HTR-8/SVneo (cell line): ENCODE measurements at places on chromosomes 2 and 18.

DNA sequence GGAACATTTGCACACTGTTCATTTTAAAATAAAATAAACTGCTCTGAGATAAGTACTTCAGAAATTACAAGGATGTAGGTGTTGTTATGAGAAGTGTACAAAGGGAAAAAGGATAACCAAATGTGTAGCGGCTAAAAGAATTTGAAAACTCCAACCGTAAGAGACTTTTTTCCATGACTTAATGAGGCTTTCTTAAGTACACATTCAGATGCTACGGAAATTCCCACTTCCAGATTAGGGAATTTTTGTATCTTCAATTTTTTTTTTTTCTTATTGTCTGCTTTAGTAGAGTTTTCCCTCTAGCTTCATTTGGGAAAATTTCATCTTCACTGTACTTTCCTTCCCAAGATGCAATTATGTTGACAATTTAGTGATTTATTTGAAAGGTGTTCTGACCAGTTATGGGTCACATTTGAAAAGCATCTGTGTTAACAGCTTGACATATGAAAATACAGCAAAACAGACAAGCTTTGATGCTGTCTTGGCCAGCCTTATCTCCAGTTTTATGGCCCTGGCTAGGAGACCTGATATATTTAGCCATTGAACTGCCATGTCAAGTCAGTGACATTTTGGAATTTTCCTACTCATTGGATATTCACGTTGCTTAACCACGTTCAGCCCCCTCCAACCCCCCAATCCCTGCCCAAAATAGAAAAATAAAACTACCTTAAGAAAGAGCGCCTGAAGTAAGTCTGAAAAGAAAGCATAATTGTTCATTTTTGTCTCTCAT is 105.6 kb downstream of the FEZ2 start:
- no peak for DNase-seq

- no peak for DNase-seq
Measured at GRCh38 chr2:4604767-4605166, 901.4 kb downstream of the DCDC2C start.

DNA sequence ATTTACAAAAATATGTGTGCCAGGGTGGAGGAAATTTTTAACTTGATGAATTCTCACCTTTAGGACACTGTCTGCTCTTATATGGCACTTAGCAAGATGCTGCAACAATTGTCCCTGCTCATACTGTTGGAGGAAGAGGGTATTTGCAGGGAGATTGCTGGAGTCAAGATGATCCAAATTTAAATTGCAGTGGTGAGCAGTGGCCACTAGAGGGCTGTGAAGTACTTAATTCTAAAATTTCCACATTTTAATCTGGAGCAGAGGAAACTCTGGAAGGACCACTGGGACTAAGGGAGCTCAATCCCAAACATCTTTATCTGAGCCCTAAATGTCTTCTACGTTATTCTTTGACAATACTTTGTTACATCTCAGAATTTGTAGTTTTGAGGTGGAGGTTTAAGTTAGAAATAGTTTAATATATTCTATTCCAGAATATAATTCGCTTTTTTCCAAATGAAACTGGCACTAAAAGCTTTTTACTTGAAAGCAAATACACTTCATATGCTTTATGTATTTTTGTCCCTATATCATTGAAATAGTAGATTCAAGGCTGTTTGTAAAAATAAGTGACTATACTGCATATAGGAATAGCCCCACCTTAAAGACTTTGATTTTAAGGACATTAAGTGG is 33.0 kb upstream of the PTH2R start:
- DNase-seq: peak; percentile 48

DNA sequence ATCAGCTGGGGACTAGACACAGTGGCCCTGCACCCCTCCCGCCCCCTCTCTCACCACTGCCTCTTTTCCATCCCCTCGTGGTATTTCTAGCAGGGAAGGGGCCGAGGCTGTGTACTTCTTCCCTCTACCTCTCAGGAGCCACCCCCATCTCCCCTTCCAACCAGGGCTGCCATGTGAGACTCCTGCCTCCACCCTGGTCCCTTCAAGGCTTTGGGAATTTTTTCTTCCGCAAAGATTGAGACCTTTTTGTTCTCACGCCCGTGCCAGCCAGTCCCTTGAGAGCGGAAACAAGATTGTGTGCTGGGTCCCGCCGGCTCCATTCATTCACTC is 39.1 kb downstream of the LPIN1 start:
- DNase-seq: no peak

- no peak for DNase-seq
Measured at GRCh38 chr18:54147439-54147838, 77.0 kb downstream of the MBD2 start.

- DNase-seq: no peak
Measured at GRCh38 chr2:104781151-104781550, 72.8 kb upstream of the POU3F3 start.

DNA sequence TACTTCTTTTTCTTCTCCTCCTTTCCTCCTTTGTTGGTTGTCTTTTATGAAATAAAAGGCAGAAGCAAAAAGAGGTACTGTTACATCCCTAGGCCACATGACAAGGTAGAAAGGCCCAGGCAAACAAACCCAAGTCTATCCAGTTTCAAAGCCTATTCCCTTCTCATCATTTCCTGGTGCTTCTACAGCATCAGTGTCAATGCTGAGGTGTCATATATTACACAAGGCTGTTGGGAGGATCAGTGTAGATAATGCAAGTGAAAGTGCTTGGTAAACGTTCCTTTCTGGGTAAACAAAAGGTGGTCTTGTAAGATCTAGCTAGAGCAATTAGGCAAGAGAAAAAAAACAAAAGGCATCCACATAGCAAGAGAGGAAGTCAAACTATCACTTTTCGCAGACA is 64.9 kb downstream of the EVA1A start:
- no peak for DNase-seq

GRCh38 chr2:100391735-100392515 is 25.5 kb downstream of the CHST10 start:
- no peak for DNase-seq

GRCh38 chr2:23525137-23525765 is 140.3 kb downstream of the KLHL29 start:
- no peak for DNase-seq

DNA sequence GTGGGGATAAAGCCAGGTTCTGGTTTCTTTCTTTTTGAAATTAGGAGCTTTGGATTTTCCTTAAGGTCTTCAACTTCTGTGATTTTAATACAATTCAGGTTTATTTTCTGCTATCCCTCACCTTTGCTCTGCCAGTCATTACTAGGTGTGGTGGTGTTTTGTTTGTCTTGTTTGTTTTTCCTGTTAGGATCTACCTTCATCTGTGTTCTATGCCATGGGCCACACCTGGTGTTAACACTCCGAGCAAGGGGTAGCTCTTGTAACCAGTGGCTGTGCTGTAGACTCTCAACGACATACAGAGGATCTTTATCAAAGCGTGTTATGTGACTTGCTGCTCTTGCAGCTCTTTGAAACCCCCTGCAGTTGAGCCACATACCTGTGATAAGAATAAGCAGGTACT is 38.6 kb downstream of the MGAT5 start:
- no peak for DNase-seq

DNA sequence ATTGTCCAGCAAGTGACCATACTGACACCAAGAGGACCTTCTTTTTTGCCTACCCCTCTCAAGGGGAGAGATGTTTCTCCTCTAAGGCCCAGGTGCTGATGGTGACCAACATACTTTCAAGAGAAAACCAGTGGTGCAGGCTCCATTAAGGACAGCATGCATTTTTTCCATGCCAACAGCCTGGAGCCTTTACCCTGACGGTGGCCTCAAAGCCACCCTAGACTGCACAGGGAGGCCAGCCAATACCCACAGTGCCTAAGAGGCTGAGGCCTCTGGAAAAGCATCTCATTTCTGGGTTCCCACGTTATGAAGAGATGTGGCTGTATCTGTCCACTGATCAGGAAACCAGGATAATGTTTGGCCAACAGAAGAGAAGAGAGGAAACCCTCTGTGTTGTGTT is 19.3 kb downstream of the SPRED2 start:
- no peak for DNase-seq

DNA sequence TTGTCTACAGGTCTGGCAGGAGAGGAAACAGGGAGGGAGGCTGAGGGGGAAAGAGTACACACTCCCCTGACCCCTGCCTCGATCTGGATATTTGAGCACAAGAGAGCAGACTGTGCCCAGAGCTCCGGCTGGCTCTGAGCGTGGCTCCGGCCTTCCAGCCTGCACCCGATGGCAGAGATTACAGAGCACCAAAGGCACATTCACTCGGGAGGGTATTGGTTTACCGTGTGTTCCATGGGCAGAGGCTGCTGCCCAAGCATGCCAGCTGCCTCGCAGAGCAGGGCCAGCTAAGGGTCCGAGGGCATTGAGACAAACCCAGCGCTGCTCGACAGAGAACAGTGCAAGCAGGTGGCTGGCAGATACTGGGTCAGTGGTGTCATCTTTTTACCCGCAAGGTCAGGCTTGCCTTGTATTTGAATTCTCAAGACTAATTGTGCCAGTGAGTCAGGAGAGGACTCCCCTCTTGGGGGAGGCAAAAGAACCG is 132.2 kb downstream of the TNS1 start:
- no peak for DNase-seq

- no peak for DNase-seq
Measured at GRCh38 chr2:225531559-225531958, 132.0 kb downstream of the NYAP2 start.

DNA sequence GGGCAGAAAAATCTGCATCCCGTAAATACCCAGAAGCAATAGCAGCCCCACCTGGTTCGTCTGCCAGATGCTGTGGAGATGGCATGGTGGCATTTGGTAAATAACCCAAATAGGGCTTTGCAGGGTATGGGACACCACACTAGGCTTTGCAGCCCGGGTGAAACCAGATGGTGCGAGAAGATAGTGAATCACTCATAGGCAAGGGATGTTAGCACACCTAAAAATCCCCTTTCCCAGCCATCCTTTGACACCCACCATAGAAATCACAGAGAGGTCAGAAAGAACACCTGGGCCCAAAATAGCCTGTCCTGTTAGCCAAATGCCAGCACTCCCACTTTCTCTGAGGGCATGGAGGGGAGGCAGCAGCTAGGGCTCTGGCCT is 47.6 kb downstream of the BCL11A start:
- DNase-seq: no peak

DNA sequence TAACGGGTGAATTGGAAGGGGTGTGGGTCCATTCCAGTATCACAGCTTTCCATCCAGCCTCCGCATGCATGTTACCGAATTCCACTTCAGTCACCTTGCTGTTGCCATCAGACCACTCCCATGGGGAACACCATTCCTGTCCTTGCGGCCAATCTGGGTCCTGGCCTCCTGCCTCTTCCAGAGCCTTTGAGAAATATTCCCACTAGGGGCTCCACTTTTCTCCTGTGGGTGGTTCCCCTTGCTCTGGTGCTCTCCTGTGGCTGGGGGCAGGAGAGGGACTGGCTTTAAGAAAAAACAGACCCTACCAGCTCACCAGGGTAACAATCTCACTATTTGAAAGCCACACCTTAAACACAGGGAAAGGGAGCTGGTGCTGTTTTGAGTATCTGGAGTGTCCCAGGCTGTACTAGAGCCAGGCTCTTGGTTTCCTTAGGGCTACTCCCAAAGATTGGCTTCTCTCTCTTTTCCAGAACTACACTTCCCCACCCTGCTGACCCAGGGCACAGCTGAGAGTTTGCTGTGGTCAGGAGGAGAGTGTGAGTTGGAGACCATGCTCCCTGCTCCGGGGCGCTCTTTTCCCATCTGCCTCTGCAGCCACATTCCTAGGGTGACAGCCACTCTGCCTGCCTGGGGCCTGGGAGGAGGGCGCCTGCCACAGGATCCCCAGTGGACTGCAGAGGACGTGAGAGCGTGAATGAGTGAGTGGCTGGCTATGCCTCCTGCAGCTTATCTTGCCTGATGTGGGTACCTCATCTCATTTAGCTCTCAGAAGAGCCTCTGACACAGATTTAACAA is 460.8 kb upstream of the HS6ST1 start:
- no peak for DNase-seq

DNA sequence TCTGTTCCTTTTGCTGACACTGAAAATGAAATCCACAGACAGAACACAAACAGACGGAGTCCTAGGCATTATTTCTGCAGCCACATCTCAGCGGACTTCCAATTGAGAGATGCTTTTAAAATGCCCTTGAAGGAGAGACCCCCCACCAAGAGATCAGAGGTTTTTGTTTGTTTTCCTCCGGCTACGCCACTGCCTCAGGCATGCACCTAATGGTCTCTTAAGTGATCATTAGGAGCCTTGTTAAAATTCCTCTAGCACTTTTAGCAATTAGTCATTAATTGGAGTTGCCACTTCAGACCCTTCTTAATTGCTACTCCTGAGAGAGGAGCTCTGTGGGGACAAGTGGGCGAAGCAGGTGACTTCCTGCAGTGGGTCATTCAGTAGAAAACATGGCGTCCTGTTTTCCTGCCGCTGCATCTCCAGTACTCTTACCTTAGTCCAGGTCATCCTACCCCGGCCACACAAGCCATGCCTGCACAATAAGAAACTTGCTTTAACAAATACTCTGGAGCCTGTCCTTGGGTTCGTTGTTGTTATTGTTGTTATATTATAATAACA is 257.7 kb upstream of the CHAC2 start:
- no peak for DNase-seq

DNA sequence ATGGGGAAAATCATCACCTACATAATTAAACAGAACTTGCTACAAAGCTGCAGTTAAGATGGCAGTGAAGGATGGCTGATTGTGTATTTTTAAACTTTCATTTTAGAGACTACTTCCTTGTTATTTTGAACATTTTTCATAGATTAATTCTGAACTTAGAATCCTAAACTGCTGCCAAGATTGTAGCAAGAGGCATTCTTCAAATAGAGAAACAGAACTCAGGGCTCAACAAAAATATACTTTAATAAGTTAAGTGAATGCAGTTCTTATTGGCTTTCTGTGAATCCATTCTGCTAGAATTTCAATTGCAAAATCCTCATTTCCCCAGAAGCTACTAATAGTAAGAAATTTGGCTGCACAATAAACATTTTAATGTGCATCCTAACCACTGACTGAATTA is 160.3 kb downstream of the L3MBTL4 start:
- DNase-seq: no peak

- no peak for DNase-seq
Measured at GRCh38 chr18:44744161-44745121, 63.8 kb downstream of the SETBP1 start.

DNA sequence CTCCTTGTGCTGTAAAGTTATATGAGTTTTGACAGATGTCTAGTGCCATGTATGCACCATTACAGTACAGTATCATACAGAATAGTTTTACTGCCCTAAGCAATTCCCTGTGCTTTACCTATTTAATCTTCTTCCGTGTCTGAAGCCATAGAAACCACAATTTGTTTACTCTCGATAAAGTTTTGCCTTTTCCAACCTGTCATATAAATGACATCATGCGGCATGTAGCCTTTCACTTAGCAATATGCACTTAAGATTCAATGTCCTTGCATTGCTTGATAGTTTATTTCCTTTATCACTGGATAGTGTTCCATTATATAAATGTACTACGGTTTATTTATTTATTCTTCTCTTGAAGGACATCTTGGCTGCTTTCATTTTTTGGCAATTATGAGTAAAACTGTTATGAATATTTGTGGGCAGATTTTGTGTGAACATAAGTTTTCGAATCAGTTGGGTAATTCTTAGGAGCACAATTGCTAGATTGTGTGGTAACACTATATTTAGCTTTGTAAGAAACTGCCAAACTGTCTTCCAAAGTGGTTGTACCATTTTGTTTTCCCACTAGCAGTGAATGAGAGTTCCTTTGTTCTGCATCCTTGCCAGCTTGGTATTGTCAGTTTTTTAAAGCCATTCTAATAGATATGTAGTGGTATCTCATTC is 136.8 kb upstream of the MAP3K20 start:
- no peak for DNase-seq

- DNase-seq: no peak
Measured at GRCh38 chr2:76813084-76813483, 709.1 kb downstream of the LRRTM4 start.

- DNase-seq: no peak
Measured at GRCh38 chr2:85794491-85795121, 40.8 kb downstream of the ATOH8 start.

GRCh38 chr2:42281416-42282081 is 79.5 kb downstream of the COX7A2L start:
- no peak for DNase-seq
